ENCODE measurements at places on chromosomes 11 and 22.

DNA sequence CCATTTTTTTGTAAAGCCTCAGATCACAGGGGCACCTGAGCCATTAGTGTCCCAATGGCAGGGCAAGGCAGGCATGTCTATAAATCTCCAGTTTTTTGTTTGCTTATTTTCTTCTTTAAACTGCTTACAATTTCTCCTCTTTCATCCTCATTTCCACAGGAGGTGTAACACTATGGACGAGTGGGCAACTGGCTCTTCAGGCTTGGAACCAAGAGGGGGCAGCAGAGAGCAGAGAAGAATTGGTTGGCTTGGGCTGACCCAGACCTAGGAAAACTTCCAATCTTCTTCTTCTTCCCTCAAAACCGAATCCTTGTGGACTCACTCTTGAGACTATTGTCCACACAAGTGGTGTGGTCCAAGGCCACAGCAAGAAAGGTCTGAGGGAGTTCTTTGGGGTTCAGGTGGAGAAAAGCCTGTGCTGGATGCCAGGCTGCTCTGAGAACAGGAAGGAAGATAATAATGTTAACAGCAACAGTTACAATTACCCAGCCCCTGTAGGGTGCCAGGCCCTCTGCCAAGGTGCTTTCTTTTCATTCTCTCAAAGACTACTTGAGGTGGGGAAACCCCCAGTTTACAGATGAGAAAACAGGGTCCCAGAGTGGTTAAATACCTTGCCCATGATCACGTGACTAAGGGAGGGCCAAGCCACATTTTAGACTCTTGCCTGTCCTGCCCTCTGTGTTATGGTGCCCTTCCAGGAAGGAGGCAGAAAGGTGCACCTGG is 70.7 kb upstream of the E2F8 start:
- DNase-seq = peak; percentile 51

DNA sequence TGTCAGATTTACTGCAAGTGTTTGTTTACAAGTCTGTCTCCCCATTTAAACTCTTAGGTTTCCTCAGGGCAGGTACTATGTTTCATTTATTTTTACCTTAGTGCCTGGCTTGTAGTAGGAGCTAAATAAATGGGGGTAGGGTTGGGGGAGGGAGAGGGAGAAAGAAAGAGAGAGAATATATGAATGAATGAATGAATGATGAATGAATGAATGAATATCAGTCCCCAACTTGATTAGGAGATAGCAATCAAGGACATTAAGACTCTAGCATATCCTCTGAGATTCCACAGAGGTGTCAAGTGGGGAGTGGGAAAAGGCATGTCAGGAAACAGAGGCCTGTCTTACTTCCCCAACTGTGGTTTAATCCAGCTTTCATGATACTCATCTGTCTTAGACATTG is 83.2 kb downstream of the ME3 start:
- no peak for DNase-seq

DNA sequence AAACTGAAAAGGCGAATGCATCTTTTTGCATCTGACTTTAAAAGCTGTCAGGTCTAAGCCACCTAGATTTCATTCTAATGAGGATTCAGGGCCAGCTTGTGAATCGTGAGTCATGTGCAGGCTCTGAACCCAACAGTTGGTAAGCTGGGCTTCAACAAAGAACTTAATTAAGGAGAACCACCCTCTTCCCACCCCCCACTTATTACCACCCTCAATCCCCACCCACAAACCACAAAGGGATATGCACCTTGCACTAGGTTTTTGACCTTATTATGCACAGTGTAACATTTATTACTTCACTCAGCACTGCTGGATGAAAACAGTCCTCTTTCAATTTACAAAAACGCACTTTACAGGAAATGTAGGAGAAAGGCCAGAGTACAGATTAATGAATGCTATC is 94.1 kb upstream of the LIN7C start:
- DNase-seq = no peak

DNA sequence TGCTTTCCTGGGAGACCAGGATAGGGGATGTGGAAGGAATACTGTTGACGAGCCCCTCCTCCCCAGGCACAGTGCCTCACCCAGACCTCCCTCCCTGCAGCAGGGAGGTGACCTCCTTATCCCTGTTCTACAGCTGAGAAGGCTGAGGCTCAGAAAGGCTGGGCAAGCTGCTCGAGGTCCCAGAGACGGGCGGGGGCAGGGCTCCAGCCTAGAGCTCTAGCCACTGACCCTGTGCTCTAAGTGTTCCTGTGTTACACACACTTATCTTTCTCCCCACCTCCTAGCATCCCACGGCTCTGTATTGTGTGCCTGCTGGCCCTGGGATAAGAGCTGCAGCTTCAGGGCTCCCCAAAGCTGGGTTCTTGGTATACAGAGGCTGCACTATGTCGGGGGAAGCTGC is 7.9 kb downstream of the CCDC134 start:
- DNase-seq = no peak

GRCh38 chr11:72497731-72498130 is 63.4 kb upstream of the CLPB start:
- DNase-seq = no peak

- DNase-seq = no peak
Observed at GRCh38 chr22:40876907-40877306, 15.0 kb upstream of the DNAJB7 start.

DNA sequence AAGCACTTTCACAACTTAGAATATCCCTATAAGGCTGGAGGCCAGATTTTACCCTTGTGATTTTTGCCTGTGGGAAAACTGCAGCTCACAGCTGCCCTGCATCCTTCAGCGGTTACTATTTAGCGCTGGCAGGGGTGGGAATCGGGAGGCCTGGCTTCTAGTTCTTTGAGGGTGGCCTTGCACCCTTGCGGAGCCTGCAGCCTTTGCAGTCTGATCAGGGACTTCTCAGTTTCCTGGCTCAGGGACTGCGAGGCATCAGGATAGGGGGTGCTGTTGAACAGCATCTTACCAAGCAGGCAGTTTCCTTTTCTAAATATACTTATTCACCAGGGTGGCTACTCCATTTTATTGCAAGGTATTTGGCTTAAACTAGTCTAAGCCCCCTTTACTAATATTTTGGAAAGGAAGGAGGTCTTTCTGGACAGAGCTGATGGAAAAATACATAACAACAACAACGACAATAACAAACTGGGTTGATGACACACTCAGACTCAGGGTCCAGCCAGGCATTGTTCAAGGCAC is 2.9 kb upstream of the APOA1 start:
- peak; percentile 29 for DNase-seq

DNA sequence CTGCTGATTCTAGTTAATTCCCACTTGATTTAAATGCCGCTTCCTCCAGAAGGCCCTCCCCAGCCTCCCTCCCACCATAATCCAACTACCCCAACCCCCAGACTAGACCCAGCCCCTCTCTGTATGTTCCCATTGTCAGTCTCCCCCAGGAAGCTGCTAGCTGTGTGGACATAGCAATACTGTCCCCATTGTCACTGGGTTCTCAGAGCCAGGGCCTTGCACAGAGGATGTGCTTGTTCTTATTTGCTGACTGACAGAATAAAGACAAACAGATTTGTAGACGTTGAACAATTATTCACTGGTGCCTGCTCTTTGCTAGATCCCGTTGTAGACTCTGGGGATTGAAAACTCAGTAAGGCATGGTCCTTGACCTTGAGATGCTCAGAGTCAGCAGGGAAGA is 45.7 kb upstream of the NAV2 start:
- no peak for DNase-seq

DNA sequence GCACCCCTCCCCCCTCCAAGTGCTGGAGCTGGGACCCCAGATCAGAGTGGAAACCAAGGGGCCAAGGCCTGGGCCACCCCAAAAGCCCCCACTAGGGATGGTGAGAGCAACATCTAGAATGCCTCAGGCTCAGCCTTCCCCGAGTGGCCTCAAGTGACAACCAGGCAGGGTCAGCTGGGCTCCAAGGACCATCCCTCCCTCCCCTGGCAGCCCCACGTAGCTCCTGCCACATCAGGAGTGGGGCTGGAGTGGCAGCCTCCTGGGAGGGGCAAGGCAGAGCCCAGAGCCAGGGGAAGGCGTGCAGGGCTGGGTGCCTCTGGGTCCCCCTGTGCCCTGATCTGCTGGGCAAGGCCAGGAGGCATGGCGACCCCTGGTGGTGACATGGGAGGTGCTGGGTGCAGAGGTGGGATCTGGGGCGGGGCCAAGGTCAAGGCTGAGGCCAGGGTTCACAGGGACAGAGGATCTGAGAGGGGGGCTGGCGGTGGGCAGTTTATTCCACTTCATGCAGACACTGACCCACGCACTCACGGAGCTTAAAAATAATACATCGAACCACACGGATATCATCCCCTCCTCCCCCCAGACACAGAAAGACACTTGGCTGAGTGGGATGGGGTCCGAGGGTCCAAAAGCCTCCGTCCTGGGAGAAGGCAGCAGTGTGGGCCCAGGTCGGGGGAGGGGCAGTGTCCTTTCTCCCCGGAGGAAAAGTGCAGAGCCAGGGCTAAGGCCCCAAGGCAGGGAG is 15.8 kb upstream of the EHD1 start:
- peak; percentile 76 for DNase-seq

- no peak for DNase-seq
Observed at GRCh38 chr11:114110952-114111947, 51.7 kb downstream of the ZBTB16 start.

- DNase-seq = no peak
Observed at GRCh38 chr11:134866981-134867675, 455.1 kb upstream of the B3GAT1 start.

GRCh38 chr11:33262011-33262645 is 4.9 kb downstream of the HIPK3 start:
- DNase-seq = peak; percentile 44

DNA sequence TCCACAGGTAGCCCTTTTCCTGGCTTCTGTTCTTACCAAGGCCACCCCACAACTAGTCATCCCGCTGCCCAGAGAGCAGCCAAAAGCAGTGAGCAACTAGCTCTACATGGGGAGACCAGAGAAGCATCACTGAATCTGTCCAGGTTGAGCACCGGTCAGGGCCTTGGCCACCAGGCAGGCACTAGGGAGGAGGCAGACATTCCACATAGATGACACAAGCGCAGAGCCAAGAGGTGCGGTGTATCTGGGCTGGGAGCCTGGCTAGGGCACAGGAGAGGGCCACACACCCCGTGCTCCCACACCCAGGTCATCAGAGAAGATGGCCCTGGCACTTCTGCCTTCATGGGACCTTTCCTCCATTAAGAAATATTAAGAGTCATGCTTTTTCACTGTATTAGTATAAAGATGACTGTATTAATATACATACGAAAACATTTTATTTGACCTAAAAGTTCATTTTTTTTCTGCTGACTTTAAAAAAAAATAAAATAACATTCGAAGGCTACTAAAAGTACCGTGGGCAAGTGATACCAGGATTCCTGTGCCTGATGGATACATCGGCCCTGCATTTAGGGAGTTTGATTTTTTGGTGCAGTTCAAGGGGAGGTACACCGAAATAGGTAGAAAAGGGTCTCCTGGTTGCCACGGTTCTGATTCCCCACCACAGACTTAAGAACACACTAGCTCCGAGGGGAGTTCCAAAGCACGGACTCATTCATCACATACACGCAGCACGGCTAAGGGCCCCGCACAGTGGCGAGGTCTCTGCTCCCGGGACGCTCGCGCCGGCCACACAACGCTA is 1.2 kb downstream of the DGCR2 start:
- DNase-seq = peak; percentile 25

- peak; percentile 19 for DNase-seq
Observed at GRCh38 chr11:113991170-113991569, 16.3 kb downstream of the HTR3A start.

DNA sequence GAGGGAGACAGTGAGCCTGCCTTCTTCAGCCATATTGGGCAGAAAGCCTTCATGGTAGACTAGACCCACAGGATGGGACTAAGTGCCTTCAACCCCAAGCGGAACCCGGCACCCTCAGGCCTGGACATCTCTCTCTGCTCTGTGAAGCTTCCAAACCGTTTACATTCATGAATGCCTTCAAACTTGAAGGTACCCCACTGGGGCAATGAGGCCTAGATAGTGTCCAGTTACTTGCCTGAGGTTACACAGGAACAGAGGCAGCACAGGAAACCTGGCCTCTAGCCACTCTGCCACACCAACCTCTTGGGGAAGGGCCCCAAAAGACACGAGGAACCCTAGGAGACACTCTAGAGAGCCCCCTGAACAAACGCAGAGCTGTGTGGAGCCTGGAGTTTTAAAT is 14.5 kb upstream of the CYP2R1 start:
- DNase-seq = no peak

DNA sequence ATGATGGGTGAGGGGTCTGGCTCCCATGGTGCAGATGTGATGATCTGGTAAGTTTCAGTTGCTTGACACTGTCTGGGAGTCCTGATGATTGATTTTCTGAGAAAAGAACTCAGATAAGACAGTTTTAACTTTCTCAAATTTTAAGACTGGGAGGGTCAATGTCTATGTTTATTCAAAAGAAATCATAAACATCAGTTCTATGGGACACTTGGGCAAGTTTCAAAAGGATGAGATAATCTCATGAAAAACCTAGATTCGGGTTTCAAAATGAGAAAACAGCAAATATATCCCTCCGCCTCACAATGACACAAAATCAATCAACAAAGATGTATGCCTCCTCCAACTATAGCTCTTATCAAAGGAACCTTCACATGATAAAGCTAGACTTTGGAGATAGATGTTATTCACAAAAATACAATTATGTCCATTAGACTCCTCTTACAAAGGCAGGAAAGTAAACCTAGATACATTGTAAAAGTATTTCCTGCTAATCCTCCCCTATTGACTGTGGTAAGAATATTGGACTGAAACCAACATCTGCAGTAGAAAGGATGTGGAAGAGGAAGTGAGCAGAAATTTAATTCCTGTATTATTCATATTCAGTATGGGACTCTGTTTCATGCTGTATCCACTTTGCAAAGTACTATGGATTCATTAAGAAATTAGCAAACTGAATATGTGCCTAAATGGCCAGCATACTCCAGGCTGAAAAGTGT is 21.6 kb downstream of the SVIP start:
- DNase-seq = peak; percentile 29

DNA sequence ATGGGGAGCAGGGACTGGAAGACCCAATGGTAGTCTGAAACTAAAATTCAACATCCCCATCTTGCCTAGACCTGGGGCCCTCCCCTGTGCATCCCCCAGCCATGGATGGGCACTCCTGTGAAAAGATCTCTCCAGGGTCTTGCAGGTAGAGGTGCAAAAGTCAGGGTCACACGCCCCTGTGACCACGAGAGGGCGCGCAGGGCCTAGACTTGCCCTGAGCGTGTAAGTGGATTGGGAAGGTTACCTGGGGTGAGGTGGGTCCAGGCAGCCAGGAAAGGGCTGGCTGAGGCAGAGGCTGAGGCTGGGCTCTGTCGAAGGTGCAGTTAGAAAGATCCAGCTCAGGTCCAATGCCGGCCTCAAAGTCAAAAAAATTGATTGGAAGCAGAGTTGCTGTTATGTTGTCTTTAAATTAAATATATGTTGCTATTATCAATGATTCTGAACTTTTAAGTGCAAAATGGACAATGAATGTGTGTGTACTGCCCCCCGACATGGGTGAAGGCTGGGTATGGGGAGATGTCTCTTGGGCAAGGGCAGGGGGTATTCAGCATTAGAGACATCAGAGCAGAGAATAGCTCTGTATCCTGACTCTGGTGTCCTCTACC is 4.8 kb upstream of the POU2F3 start:
- DNase-seq = peak; percentile 45

GRCh38 chr11:93659841-93660240 is 1.6 kb upstream of the CEP295 start:
- no peak for DNase-seq

Measured in fibroblast of skin of scalp (primary cell).